ENCODE measurements at places on chromosomes 5 and 9.

DNA sequence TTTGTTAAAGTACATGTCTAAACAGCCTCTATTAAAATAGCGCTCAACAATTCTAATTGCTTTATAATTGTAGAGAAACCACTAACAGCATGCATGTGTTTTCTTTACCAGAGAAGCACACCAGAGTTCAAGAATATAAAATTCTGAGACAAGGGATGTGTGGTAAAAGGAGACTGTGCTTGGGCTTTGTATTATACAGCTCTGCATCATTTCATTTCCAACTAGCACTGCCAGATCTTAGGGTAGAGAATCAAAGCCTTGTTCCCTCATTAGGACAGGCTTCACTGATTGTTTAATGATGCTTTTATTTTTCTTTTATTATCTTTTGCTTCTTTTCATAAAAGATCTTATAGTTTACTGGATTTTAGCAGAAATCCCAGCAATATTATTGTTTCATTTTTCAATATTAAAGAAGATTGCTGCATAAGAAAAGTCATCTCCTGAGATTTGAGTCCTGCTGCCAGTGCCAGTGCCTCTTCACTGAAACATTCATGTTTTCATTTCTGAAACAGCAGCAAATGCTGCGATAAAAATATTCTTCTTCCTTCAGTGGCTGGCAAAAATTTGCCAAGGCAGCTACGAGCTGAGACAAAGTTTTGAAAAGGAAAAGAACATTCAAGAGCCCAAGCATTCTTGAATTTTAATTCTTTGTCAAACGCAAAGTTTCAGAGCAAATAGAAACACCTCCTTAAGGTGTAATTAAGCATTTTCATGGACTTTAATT is 491.0 kb upstream of the PIK3R1 start:
- no peak for DNase-seq

DNA sequence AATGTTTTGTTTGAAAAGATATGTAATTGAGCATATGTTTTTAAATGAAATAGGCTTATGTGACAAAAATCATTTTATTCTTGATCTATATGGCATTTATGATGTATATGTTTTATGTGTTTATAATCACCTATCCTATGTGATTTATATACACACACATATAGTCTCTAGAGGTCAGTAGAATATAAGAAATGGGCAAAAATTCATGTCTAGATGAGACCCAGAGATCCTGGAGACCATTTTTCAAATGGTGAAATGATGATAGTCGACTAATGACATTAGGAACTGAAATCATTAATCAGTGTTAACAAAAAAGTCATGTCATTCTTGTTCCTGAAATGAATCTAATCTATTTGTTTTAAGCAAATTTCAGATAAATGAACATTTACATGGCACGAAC is 709.2 kb upstream of the WWC1 start:
- DNase-seq: no peak

DNA sequence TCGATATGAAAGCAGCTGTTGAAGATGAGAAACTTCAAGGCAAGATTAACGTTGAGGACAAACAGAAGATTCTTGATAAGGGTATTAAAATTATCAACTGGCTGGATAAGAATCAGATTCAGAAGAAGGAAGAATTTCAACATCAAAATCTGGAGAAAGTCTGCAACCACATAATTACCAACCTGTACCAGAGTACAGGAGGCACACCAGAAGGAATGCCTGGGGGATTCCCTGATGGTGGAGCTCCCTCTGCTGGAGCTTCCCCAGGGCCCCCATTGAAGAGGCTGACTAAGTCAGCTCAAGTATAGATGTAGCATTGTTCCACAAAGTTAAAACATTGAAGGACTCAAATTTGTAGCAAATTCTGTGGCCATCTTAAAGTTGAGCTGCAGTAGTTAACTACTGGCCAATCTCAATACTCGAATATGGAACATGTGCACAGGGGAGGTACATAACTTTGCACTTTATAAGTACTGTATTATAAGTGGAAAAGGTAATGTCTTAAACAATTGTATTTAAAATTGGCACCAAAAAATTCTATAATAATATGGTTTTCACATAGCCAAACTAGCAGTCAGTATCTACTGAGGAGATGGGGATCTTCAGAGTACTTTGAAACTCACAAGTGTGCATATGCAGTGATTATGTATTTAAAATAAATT is 237.5 kb downstream of the CHSY3 start:
- peak; percentile 57 for DNase-seq

- no peak for DNase-seq
These were observed 91.5 kb upstream of the TUT7 start for GRCh38 chr9:86445671-86446070.

DNA sequence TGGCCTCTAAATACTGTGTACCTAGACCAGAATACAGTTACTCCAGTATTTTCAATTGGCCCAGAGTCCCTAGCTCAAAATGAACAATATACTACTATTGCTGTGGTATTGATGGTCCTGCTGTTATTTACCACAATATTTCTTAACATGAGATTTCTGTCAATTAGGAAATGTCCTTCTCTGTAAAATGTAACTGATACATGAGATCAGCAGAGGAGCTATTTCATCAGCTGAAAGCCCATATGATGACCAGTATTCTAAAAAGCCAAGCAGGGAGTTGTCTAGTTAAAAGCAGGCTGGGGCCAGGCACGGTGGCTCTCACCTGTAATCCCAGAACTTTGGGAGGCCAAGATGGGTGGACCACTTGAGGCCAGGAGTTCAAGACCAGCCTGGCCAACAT is 187.7 kb upstream of the PTGER4 start:
- no peak for DNase-seq

GRCh38 chr9:13948037-13948436 is 365.9 kb downstream of the NFIB start:
- DNase-seq: no peak

Measured in RPMI8226 (cell line).